ENCODE measurements at places on chromosomes 1 and 21.
A peak's percentile ranks its signal among the peaks of the same experiment; 100 is the strongest.

DNA sequence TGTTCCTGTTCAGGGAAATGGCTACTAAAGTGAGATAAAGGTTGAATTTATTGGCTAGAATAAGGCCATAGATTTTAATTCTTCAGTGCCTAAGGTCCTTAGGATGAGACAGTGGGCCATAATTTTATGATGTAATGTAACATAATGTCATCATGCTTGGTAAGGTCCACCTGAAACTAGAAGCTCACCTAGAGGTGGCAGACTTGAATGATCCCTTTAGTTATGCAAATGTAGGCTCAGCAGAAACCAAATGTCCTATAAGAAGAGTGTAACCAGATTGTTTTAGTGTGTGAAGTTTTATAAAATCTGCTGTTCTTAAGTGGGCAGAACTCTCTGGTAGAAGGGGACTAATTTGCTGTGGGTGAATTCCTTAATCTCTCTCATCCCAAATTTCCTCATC lies 13.5 kb upstream of the SETDB1 start:
- DNase-seq: no peak

- DNase-seq: no peak
Observed at GRCh38 chr1:30609336-30609998, 113.9 kb downstream of the MATN1 start.

DNA sequence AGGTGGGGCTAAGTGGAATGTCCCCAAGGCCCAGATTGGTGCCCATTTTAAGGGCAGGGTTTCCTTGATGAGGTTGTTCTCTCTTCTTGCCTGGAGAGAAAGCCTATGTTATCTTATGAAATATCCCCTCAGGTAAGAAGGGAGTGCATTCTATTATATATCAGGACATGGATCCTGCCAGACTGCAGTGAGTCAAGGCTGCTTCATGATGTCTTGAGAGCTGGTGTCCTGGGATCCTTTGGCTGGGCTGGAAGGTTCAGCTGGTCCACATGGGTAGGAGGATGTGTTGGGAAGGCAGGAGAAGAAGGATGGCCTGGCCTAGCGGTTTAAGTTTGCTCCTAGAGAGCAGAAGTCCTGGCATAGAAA lies 207.6 kb downstream of the ROR1 start:
- DNase-seq: no peak

DNA sequence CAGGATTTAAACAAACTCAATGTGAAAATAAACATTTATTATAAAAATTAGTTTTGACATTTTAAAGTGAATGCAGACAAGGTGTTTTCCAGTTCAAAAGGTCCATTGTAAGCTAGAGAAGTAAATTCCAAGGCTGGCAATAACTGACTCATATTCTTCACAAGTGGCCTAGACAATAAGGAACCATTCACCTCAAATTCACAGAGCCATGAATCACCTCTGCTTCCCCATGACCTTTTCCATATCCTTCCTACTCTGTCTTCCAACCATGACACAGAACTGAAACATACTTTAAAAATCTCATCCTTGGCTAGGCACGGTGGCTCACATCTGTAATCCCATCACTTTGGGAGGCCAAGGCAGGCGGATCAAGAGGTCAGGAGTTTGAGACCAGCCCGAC lies 24.8 kb downstream of the F11R start:
- DNase-seq: no peak

GRCh38 chr1:201022820-201023516 lies 546 bp downstream of the KIF21B start:
- DNase-seq: peak; percentile 55

GRCh38 chr1:101178688-101179491 lies 57.9 kb upstream of the S1PR1 start:
- DNase-seq: no peak

- DNase-seq: no peak
Observed at GRCh38 chr1:191160837-191161236, 683.2 kb upstream of the BRINP3 start.

GRCh38 chr1:25039229-25039628 lies 109.2 kb upstream of the RUNX3 start:
- DNase-seq: peak; percentile 2

DNA sequence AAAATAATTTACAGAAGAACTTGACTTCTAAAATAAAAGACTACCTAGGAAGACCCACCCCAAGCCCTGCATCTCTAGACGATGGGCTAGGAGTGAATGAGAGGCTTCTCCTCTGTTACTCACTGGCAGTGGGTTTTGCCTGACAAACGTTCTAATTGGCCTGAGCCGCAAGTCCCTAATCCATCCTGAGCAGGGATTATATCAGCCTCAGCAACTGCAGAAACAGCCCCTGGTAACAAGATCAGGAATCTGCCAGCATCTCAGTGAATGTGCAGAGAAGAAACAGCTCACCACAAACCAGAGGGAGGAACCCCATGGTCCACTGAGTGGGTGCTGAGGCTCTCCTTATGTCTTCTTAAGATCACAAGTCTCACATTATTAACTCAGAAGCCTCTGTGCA lies 240.6 kb downstream of the BRINP2 start:
- DNase-seq: no peak

- no peak for DNase-seq
Observed at GRCh38 chr1:36599828-36600227, 117.1 kb upstream of the CSF3R start.

GRCh38 chr1:53592985-53593757 lies 134.0 kb downstream of the DMRTB1 start:
- DNase-seq: no peak

DNA sequence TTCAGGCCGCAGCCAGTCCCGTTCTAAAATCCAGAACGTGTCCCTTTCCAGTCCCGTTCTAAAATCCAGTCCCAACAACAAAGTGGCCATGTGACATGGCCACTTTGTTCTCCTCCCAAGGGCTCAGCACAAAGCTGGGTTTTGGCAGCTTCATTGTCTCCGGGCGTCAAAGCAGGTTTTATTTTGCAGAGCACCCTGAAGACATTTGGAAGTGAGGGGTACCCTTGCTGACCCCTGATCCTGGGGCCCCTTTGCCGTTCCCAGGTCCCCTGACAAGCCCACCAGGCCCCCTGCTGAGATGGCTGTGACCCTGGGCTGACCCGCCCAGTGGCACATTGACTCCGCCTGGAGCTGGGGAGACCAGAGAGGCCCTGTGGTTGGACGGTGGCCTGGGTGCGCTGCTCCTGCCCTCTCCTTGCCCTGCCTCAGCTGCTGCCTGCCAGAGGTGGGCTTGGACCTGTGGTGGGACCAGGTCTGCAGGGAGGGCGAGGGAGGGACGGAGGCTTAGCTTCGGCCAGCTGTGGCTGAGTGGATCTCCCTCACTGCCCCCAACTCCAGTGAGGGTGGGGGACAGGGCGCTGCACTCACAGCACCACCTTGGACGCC lies 4.3 kb downstream of the PFKL start:
- DNase-seq: no peak

DNA sequence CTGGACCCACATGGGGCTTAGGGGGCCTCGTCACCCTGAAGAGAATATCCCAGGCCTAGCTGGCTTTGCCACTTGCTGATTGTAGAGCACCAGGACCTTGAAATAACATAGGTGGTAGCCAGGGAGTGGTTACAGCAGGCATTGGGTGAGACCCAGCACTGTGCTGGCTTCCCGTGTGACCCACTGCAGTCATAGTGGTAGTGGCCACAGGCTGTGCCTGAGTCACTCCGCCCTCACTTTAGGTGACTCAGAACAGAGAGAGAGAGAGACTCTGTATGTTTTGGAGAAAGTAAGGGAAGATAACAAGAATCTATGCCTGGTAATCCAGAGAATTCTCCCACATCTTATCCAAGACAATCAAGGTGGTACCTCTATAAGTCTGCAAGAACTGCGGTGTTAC lies 98.7 kb upstream of the LHX8 start:
- DNase-seq: no peak

- DNase-seq: no peak
Observed at GRCh38 chr1:201015551-201016091, 7.9 kb downstream of the KIF21B start.

DNA sequence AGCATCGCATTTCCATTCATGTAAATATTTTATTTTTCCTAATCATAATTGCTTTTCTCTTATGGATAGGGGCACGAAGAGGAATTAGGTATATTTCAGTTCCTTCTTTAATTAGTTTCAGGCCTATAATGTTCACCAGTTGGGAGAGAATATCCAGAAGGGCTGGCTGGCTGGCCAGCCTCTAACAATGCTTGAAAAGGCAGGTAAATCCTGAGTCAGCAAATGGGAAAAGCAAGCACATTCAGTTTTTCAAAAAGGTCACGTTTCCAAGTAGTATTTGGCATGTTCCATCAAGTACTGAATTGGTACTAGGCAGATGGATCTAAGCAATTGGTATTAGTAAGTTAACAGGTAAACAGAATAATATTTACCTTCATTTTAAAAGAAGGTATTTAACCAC lies 8.0 kb downstream of the RAB29 start:
- DNase-seq: no peak

GRCh38 chr1:3314491-3315381 lies 139.7 kb upstream of the ARHGEF16 start:
- no peak for DNase-seq

DNA sequence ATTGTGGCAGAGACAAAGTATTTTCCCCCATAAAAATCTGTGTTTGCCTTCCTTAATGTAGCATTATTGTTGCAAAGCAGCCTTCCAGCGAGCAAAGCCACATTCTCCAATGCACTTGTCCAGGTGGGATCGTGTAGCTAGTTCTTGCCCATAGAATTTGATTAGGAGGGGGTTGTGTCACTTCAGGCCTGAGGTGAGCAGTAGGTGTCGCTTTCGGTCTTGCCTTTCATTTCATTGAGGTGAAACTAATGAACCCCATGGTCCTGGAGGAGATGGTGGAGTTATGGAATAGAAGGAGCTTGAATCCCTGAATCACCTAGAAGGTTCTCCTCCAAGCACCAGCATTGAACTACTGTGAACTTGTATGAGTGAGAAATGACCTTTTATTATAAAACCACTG lies 318.9 kb upstream of the PBX1 start:
- no peak for DNase-seq

DNA sequence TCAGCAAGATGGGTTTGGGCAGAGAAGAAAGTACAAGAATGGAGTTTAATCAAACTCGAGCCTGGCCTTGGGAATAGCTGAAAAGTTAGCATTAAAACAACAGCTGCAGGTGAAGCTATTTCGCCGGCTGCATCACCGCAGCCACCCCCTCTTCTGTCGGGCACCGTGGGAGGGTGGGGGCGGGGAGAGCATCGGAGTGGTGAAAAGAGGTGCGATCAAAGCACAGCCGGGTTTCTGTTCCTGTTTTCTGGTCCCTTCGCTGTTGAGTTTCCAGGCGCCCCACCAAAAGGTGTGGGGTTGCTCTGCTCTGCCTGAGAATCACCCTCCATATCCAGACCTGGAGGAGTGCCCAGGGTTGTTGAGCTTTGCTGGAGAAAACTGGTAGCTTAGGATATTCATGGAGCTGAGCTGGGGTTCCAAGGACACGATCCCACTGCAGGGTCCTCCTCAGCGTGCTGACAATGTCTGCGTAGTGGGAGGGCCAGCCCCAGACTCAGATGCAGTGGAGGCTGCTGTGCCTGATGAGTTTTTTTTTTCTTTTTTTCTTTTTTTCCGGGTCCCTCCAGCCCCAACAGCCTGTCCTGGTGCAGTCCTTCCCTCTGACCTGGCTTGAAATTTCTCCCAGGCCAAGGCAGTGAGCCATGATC lies 127.5 kb upstream of the C1orf174 start:
- no peak for DNase-seq

DNA sequence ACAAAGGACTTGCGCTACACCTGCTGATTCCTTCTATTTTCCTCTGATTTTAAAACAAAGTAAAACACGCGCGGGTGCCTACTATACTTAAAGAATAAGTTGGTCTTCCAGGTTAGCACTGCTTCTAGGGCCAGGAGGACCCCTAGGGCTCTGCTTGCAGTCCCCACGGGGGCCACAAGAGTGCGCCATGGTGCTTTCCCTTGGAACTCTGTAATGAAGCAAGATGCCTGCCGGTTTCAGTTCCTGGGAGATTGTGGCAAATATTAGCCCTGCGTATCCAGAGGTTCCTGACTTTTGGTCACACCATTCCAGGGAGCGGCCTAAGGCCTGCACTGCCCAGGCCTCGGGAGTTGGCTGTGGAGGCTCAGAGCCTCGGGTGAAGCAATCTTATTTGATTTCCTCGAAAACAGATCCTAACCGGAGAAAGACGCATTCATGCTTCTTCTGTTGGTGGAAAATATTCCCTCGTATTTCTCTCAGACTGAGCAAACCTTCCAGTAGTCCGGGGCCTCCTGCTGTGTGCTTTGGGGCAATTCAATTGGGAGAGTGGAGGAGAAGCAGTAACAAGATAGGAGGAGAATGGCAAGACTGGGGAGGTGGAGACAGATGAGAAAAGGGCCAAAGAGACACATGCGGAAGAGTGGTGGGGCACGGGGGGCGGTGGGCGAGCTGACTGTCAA lies 25.3 kb downstream of the ADAM30 start:
- peak; percentile 87 for DNase-seq

GRCh38 chr1:160489513-160490261 lies 33.4 kb downstream of the SLAMF6 start:
- DNase-seq: no peak

GRCh38 chr1:118986555-118987467 lies 1.3 kb downstream of the TBX15 start:
- no peak for DNase-seq

DNA sequence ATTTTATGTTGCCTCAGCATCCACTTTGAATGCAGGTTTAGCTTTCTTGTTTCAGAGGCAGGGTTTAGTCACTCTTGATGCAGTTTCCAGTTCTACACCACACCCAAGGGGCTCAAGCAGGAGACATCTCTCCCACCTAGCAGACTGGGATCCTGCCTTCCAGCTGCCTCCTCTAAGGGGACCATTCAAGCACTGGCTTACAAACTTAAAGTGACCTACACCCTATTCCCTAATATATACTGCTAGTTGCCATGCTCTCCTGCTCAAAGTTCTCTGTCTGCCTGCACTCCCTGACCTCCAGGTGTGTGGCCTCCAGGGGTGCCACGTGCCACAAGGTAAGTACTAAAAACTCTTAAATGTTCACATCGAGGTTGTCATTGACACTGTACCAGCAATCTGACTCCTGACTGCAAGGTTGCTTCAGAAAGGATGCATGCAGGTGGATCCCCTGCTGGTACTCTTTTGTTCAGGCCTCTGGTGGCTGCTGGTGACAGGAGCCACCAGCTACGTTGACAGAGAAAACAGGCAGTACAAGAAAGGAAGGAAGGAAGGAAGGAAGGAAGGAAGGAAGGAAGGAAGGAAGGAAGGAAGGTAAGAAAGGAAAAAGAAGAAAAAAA lies 185.9 kb downstream of the COQ8A start:
- DNase-seq: no peak

DNA sequence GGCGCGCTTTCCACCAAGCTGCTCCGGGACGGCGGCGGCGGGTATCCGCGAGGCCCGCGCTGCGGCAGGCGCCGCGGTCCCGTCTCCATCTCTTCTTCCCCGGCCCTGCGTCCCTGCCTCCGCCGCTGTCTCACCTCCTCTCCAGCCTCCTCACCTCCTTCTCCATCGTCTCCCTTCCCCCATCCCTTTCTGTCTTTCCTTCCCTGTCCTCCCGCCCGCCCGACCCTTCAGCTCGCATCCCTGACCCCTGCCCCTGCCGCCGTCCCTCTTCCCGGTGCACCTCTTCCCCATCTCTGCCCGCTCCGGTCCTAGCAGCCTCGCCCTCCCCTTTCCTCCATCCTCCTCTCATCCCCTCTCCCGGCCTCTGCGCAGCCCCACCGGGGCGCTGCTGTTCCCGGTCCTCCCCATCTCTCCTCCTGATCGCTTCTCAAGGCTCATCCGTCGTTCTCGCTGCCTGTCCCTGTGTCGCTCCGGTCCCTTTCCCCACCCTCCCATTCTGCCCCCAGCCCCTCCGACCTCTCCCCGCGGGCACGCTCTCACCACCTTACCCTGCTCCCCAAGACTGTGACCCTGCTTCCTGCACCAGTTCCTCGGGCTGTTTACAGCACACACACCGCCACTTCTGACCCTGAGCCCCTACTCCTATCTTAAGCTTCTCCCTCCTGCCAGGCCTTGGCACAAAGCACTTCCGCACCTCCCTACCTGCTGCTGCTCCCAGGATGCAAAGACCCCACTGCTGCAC lies 760 bp upstream of the NPHP4 start:
- no peak for DNase-seq
